ENCODE measurements at places on chromosomes 2 and 18. TPM values are rescaled to one million over a fixed set of nuclear protein-coding genes. Genes with fewer than 3 reads are reported as not detected.

- no peak for DNase-seq
These were observed 219.6 kb upstream of the EPAS1 start for GRCh38 chr2:46077522-46078107.

DNA sequence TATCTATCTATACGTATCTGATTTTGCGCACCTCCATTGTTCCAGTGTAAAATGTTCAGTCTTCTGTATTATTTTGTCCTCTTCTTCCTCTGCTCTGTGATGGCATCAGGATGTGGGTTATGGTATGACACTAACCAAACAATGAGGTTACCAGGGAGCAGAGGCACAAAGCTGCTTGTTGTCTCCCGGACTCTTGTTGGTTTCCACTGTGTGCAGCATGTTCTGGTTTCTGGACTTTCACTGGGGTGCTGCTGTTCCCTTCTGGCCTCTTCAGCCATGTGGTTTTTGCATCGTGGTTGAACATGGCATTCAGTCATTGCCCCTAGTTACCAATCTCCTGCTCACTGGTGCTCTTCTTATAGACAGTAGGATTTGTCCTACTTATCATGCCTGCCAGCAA, 665.9 kb downstream of the CBLN2 start:
- no peak for DNase-seq

DNA sequence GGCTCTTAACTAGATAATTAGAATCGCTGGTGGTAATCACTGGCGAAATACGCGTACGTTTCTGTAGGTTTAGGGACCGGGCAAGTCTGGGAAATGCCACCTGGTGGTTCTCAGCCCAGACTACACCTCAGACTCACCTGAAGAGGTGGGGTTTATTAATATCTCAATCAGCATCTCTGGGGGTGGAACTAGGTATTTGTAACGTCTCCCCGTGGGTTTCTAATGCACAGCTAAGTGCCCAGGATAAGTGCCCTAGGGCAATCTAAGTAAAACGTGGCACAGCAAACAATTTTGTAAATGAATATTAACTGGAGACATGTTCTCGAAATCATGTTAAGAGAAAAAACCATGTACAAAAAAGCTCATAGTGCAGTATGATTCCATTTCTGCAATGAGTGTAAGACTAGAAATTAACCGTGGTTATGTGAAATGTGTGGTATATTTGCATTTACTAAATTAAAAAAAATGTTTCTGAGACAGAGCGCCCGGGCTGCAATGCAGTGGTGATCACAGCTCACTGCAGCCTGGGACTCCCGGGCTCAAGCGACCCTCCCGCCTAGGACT, 760 bp upstream of the CNOT11 start:
- DNase-seq = no peak

- no peak for DNase-seq
These were observed 145.4 kb downstream of the ARL6IP6 start for GRCh38 chr2:152863826-152864225.

GRCh38 chr18:54466248-54467005, 108.7 kb downstream of the C18orf54 start:
- DNase-seq = no peak

CRYGD gene
- total RNA-seq = not detected

ASAP2 gene
- total RNA-seq = 23.7 TPM

ZAP70 gene
- total RNA-seq = 2.2 TPM

DLGAP1 gene
- total RNA-seq = 0.75 TPM

GKN1 gene
- total RNA-seq = not detected

IFT172 gene
- total RNA-seq = 9.5 TPM

SKOR2 gene
- not detected for total RNA-seq

LHCGR gene
- total RNA-seq = not detected

EML6 gene
- total RNA-seq = 3.5 TPM
